Large intestine (tissue), 12 donors: ENCODE measurements at places on chromosomes 3 and 15. TPM values are rescaled to one million over a fixed set of nuclear protein-coding genes. Genes with fewer than 3 reads are reported as not detected.

- DNase-seq, result no peak
Measured at GRCh38 chr3:146092230-146092629, 68.8 kb downstream of the PLOD2 start.

- DNase-seq, result no peak
Measured at GRCh38 chr3:146507331-146508120, 36.9 kb downstream of the PLSCR1 start.

- DNase-seq, result no peak
Measured at GRCh38 chr15:89447676-89448075, 48.7 kb downstream of the RHCG start.

Gene RYR3
- polyA plus RNA-seq, result 6.5 TPM

Gene CCRL2
- 11.3 TPM for polyA plus RNA-seq
